Neuronal stem cell (in vitro differentiated cells): ENCODE measurements at places on chromosomes 11 and 22.

DNA sequence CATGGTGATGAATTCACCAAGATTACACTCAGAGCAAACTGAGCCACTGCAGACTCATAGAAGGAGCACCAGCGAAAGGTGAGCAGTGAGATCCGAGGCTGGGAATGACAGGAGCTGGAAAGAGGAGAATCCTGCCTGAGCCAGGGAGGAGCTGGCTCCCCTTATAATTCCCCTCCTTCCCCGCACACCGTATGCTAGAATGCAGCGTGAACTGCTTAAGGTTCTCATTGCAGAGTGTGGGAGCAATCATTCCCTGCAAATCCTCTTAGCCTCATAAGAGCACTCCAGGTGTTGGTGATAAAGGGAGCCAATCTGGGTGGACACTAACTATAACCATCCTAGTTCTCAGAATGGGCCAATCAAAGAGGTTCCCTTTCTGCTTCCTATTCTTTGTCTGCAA is 127.6 kb upstream of the TEAD1 start:
- peaks cover 2% of the 10 kb centered on the region for H3K4me1 ChIP-seq
- no peak overlapping the region for H3K27ac ChIP-seq
- H3K27me3 ChIP-seq: no peaks in the 10 kb centered on the region
- DNase-seq: no peak

- H3K27me3 ChIP-seq: no peaks in the 10 kb centered on the region
- peaks cover 21% of the 10 kb centered on the region for H3K36me3 ChIP-seq
- no peak for DNase-seq
- H3K4me1 ChIP-seq: peaks cover 20% of the 10 kb centered on the region
- H3K27ac ChIP-seq: no peak overlapping the region
- H3K4me3 ChIP-seq: peak overlapping the region; percentile 81
Measured at GRCh38 chr22:39501644-39502108, 414 bp upstream of the MIEF1 start.

- H3K4me3 ChIP-seq: no peak overlapping the region
- peaks cover 15% of the 10 kb centered on the region for H3K4me1 ChIP-seq
- H3K27ac ChIP-seq: no peak overlapping the region
- peaks cover under 1% of the 10 kb centered on the region for H3K27me3 ChIP-seq
Measured at GRCh38 chr11:73258104-73259035, 13.8 kb upstream of the P2RY6 start.

- no peaks in the 10 kb centered on the region for H3K36me3 ChIP-seq
- H3K4me3 ChIP-seq: no peak overlapping the region
- no peak overlapping the region for H3K27ac ChIP-seq
- peaks cover 62% of the 10 kb centered on the region for H3K27me3 ChIP-seq
- peaks cover 3% of the 10 kb centered on the region for H3K4me1 ChIP-seq
Measured at GRCh38 chr22:42717197-42717928, 3.3 kb downstream of the A4GALT start.

DNA sequence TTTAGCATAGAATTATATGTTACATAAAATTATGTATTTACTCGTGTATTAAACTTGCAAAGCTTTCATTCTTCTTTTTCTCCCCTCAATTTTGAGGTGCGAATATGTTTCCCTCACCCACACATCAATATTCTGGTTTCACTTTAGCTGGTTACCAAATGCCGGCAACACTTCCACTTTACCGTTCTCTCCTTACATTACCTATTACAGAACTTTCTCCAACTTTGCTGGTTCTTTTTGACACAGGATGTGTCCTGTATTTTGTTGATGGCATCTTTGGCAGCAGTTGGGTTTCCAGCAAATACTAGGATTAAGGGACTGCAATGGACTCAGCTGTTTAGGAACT is 84.9 kb downstream of the PRR5L start:
- H3K27ac ChIP-seq: no peak overlapping the region
- peaks cover 2% of the 10 kb centered on the region for H3K36me3 ChIP-seq
- H3K4me1 ChIP-seq: peaks cover 12% of the 10 kb centered on the region
- H3K27me3 ChIP-seq: no peaks in the 10 kb centered on the region
- H3K4me3 ChIP-seq: no peak overlapping the region
- DNase-seq: no peak

DNA sequence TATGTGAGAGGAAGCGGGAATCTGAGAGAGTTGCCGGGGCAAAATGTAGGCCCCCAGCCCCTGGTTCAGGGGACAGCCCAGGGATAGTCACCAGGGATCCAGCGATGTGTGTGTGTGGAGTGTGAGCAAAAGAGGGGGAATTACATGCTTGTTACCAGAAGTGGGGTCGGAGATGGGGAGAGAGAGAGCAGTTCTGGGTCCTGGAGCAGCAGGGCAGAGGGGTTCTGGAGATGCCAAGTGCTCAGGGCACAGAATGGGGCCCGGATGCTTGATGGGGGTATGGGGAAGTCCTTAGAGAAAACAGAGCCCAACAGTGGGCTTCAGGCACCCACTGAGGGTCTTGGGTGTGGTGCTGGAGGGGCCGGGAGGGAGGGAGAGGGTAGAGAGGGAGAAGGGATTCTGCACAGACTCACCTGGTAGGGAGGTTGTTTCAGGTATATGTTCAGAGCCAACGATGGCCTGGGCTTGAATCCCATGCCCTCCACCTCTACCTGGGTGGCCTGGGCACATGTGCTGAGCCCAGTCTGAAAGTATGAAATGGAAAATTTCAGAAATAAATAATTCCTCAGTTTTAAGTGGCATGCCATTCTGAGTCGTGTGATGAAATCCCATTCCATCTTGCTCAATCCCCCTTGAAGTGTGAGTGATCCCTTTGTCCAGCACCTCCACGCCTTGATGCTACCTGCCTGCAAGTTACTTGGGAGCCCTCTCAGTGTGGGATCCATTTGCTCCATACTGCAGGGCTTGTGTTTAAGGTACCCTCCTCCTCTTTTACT is 12.4 kb downstream of the SMIM38 start:
- H3K4me1 ChIP-seq: peaks cover 4% of the 10 kb centered on the region
- peaks cover 3% of the 10 kb centered on the region for H3K27me3 ChIP-seq
- H3K4me3 ChIP-seq: no peak overlapping the region
- no peak overlapping the region for H3K27ac ChIP-seq

- no peak for DNase-seq
- H3K27me3 ChIP-seq: no peaks in the 10 kb centered on the region
- no peaks in the 10 kb centered on the region for H3K4me1 ChIP-seq
- H3K4me3 ChIP-seq: no peak overlapping the region
- H3K36me3 ChIP-seq: no peaks in the 10 kb centered on the region
Measured at GRCh38 chr11:29214833-29215232, 802.0 kb downstream of the KCNA4 start.

DNA sequence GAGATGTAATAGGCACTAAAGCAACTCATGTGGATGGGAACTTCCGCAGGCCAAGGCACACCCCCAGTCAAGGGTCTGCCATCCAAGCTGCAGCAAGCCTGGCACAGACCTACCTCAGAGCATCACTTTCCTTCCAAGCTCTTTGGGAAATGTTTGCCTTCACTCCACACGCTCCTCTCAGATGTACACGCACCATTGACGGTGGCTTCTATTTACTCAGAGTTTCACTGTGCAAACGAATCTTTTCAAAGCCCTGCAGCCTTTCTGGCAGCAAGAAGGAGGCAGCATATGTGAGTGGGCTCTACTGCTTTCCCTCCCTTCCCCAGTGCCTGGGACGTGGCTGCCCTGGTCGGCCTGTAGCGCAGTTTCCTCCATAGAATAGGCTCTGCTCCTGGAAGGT is 60.9 kb upstream of the USP47 start:
- no peak overlapping the region for H3K4me3 ChIP-seq
- H3K4me1 ChIP-seq: no peaks in the 10 kb centered on the region
- H3K36me3 ChIP-seq: no peaks in the 10 kb centered on the region
- DNase-seq: no peak
- peaks cover 6% of the 10 kb centered on the region for H3K27me3 ChIP-seq

GRCh38 chr11:12213883-12214282 is 103.5 kb downstream of the MICAL2 start:
- no peaks in the 10 kb centered on the region for H3K36me3 ChIP-seq
- H3K27ac ChIP-seq: no peak overlapping the region
- DNase-seq: no peak
- H3K4me3 ChIP-seq: no peak overlapping the region
- H3K4me1 ChIP-seq: peaks cover 16% of the 10 kb centered on the region

DNA sequence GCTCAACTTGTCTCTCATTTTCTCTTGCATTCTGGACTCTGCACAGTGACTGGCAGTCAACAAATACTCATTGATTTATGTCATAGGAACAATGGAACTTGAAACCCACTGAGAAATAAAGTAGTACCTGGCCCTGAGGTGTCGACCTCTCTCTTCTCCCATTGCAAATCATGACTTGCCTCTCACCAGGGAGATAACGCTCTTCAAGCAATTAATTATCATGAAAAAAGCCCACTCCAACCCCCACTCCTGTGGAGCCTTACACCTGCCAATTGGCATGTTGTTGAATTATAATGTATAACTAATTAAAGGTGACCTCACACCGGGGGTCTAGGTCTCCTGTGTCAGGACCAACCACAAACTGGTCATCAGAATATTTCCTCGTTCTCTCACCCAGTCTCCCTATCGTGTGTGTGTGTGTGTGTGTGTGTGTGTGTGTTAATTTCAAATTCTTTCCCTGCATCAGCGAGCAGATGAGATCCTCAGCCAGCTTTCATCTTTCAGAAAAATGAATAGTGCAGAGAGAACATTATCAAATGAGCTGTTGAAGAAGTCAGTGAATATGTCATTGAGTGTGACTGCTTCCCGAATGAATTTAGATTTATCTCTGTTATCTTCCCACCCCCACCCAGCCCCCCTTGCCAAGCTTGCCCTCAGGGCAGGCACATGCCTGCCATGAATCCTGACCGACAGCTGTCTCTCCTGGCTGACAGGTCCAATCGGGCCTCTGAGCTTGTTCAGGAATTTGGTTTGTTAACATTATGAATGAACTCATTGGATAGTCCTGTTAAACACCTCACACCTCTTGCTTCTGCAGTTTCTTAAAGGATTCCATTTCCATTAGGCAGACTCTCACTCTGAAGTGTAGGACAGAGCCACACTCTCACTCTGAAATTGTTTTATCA is 357.4 kb downstream of the INSC start:
- H3K27ac ChIP-seq: no peak overlapping the region
- H3K4me1 ChIP-seq: no peaks in the 10 kb centered on the region
- H3K4me3 ChIP-seq: no peak overlapping the region
- H3K36me3 ChIP-seq: no peaks in the 10 kb centered on the region
- no peak for DNase-seq
- no peaks in the 10 kb centered on the region for H3K27me3 ChIP-seq

DNA sequence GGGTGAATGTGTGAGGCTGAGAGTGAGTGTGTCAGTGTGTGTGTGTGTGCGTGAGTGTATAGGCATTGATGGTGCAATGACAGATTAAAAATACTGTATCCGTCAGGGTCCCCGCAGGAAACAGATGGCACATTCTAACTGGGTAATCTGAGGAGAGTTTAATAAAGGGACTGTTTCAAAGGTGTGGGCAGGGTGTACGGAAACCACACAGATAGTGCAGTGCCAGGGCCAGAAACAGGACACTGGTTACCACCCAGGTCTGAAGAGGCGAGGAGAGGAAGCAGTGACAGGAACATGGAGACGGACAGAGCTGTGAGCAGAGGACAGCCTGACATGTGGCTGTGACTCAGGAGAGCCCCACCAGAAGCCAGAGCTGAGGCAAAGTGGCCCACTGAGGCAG is 16.5 kb downstream of the P2RX3 start:
- DNase-seq: no peak
- no peak overlapping the region for H3K27ac ChIP-seq
- H3K4me3 ChIP-seq: no peak overlapping the region

DNA sequence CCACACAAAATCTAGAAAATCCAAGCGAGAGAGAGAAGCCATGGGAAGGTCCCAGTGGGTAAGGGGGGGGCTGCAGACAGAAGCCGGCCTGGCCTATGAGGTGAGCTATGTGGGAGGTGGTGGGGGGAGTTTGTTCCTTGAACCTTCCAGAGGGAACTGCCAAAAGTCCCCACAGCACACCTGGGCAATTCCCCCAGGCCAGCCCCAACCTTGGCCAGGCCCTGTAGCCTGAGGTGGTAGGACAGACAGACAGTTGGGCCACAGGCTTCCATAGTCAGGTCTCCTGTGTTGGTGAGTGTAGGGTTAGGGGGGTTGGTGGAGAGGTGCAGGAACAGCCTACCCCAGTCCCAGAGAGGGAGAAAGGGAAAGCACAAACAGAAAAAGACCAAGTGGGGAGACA is 39.0 kb downstream of the LMO1 start:
- no peaks in the 10 kb centered on the region for H3K4me1 ChIP-seq
- DNase-seq: no peak
- H3K27ac ChIP-seq: no peak overlapping the region

- no peaks in the 10 kb centered on the region for H3K4me1 ChIP-seq
- no peaks in the 10 kb centered on the region for H3K36me3 ChIP-seq
- H3K27me3 ChIP-seq: no peaks in the 10 kb centered on the region
- H3K4me3 ChIP-seq: no peak overlapping the region
- no peak for DNase-seq
Measured at GRCh38 chr11:6742260-6742659, 29.5 kb downstream of the OR2AG2 start.

GRCh38 chr11:19209617-19210370 is 8.0 kb upstream of the CSRP3 start:
- no peaks in the 10 kb centered on the region for H3K4me1 ChIP-seq
- H3K4me3 ChIP-seq: no peak overlapping the region
- no peaks in the 10 kb centered on the region for H3K27me3 ChIP-seq
- no peaks in the 10 kb centered on the region for H3K36me3 ChIP-seq
- no peak overlapping the region for H3K27ac ChIP-seq
- DNase-seq: no peak

DNA sequence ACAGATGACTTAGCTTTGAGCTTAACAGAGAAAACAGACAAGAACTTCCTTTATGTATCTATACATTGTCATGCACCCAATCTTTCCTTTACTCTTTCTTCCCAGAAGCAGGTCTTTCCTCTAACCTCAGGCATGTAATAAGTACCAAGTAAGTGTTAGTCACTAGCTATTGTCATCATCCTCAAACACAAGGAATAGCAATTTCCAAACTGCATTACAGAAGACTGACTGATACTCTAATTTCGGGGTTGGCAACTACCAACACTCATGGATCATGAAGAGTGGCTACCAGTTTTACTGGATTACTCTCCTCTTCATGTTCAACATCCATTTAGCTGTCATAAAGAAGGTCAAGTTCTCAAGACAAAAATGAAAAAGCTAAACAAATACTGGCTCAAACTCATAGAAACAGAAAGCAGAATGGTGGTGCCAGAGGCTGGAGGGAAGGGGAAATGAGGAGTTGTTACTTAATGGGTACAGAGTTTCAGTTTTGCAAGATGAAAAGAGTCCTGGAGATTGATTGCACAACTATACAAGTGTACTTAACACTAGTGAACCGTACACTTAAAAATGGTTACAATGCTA is 111.6 kb downstream of the SIK3 start:
- no peak overlapping the region for H3K4me3 ChIP-seq
- H3K4me1 ChIP-seq: peaks cover 8% of the 10 kb centered on the region
- no peak for DNase-seq
- H3K27ac ChIP-seq: no peak overlapping the region
